ENCODE measurements at places on chromosomes 1 and 21.

GRCh38 chr1:223670458-223671159, 5.1 kb upstream of the CAPN8 start:
- peak; percentile 13 for DNase-seq

DNA sequence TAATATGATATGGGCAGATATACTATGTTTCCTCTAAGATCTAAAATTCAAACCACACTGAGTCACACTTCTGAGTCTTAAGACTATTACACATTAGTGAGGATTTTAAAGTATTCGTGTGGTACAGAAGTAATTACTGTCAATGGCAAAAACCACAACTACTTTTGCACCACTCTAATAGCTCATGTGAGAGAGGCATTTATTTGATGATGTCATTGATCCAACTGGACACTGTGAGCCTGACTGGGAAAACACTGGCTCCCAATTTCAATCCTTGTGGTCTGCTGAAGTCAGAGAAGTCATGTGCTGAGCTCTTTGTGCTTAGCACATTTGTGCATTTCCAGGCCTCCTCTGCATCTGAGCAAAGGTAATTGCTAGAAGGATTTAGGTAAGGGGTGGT, 377.8 kb downstream of the USH2A start:
- DNase-seq, result no peak

GRCh38 chr1:63721531-63722189, 52.2 kb upstream of the ROR1 start:
- DNase-seq, result no peak

GRCh38 chr21:41369105-41369919, 7.5 kb downstream of the MX2 start:
- DNase-seq, result peak; percentile 50

DNA sequence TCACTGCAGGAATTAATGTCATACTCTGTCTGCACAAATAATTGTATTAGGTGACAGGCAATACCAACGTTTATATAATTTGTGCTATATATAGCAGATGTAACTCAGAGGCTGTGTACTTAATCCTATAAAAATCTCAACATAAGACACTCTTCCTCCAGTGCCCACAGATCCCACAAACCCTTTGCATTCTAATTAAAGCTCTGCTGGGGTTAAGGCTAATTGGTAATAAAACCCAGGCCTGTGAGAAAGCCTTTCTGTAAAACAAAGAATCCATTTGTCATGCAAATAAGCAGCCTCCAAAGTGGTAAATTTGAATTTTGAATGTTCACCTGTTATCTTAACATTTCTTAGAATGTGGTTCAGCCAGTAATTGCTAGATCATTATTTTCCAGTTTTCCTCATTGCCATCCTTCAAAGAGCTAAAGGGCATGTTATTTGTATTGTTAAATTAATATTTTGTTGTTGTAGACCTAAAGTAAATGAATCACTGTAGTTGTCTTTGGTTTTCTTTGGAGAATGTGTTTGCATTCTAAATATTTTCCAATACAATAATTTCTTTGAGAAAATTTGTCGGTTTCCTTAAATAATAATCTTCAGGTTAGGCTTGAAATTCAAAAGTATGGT, 46.3 kb upstream of the PRDX6 start:
- no peak for DNase-seq

DNA sequence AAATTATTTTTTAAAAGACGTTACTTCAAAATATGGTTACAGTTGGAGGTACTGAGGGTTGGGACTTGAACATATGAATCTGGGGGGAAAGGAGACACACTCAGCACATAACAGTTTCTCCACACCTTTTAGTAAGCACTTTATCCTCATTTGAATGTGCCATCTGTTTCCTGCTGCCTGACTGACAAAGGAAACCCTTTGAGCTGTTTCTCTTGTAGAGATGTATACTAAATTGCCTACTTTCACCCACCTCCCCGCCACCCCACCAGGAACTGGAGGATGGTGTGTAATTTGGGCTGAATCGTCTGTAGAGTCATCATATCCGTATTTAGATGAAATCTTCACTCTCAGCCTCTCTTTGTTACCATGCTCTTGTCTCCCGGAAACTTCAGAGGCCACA, 108.1 kb downstream of the KAZN start:
- no peak for DNase-seq

Measured in CD4-positive, alpha-beta T cell treated with Interleukin-17A for 1 hour (primary cell).